A549 treated with dexamethasone at 1 μM for 4 hours (cell line): ENCODE measurements at places on chromosomes 6 and 20. TPM values are rescaled to one million over a fixed set of nuclear protein-coding genes. Genes with fewer than 3 reads are reported as not detected.

The F13A1 gene
- 0.12 TPM in 1 of 5 replicates, not detected in the others for total RNA-seq

The GRM4 gene
- 0.08 to 0.16 TPM (median 0.11 TPM) in 5 replicates for total RNA-seq

The PGC gene
- total RNA-seq = 0.09 to 0.14 TPM (median 0.10 TPM) in 3 of 5 replicates, not detected in the others

The ZNF165 gene
- 0.73 to 0.88 TPM (median 0.81 TPM) in 5 replicates for total RNA-seq

The PNLDC1 gene
- 0.04 to 0.06 TPM (median 0.05 TPM) in 3 of 5 replicates, not detected in the others for total RNA-seq

The PNPLA1 gene
- 0.03 TPM in 1 of 5 replicates, not detected in the others for total RNA-seq

The ZNF391 gene
- total RNA-seq = 0.24 to 0.64 TPM (median 0.27 TPM) in 5 replicates

The SMLR1 gene
- total RNA-seq = not detected in 5 replicates

The DNMT3B gene
- total RNA-seq = 2.9 to 4.5 TPM (median 3.7 TPM) in 5 replicates

The EYS gene
- 0.01 to 0.06 TPM in 2 of 5 replicates, not detected in the others for total RNA-seq

The NEURL2 gene
- total RNA-seq = 0.64 to 1.2 TPM (median 0.97 TPM) in 5 replicates

The OARD1 gene
- total RNA-seq = 19.2 to 21.7 TPM (median 20.2 TPM) in 5 replicates

The NNAT gene
- total RNA-seq = not detected in 5 replicates

The MPIG6B gene
- not detected in 5 replicates for total RNA-seq

The ZNF343 gene
- 12.8 to 16.5 TPM (median 14.3 TPM) in 5 replicates for total RNA-seq

The REM1 gene
- 0.47 to 1.1 TPM (median 0.99 TPM) in 5 replicates for total RNA-seq

The LINC00237 gene
- not detected in 5 replicates for total RNA-seq

The PKIB gene
- total RNA-seq = 0.38 to 0.74 TPM (median 0.62 TPM) in 5 replicates

The CLPSL2 gene
- total RNA-seq = 0.61 to 1.1 TPM (median 0.94 TPM) in 5 replicates

The GNAS-AS1 gene
- total RNA-seq = not detected in 5 replicates

The ADGRG6 gene
- total RNA-seq = 43.7 to 81.4 TPM (median 72.2 TPM) in 5 replicates

The WFDC10B gene
- total RNA-seq = not detected in 5 replicates

The PTPN1 gene
- 52.3 to 63.0 TPM (median 59.1 TPM) in 5 replicates for total RNA-seq

The SNRPB2 gene
- 115 to 158 TPM (median 129 TPM) in 5 replicates for total RNA-seq

The HMGCLL1 gene
- total RNA-seq = 0.08 to 0.22 TPM (median 0.14 TPM) in 5 replicates

The SLC25A27 gene
- total RNA-seq = 0.10 to 0.66 TPM (median 0.50 TPM) in 5 replicates

The ADGRF1 gene
- 0.04 to 0.09 TPM in 2 of 5 replicates, not detected in the others for total RNA-seq

The TFEB gene
- 7.5 to 11.9 TPM (median 10.8 TPM) in 5 replicates for total RNA-seq

The ZSCAN23 gene
- not detected in 5 replicates for total RNA-seq

The TMC2 gene
- 0.02 TPM in 1 of 5 replicates, not detected in the others for total RNA-seq

The COL21A1 gene
- total RNA-seq = 0.42 to 1.6 TPM (median 0.64 TPM) in 5 replicates

The SLC22A16 gene
- not detected in 5 replicates for total RNA-seq

The COL20A1 gene
- total RNA-seq = 0.27 to 0.87 TPM (median 0.45 TPM) in 5 replicates

The EYA4 gene
- 7.5 to 13.5 TPM (median 10.8 TPM) in 5 replicates for total RNA-seq

The OR2B3 gene
- total RNA-seq = not detected in 5 replicates
